ENCODE measurements at places on chromosomes 5 and 9.

DNA sequence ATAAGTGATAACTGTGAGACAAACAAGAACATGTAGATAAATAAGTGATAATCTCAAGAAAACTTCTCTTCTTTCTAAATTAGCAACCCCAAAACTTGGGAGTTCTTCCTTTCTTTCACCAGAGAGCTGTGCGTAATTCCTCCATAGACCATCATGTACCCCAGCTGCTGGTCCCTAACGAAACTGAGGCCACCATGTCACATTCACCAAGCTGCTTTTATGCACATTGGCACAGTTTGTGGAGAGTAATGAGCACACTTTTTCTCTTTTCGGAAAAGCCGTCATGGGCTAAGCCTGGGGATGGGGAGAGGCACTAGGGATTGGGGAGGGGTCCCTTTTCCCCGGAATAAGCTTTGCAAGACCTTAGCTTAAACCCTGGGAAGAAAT is 561.4 kb downstream of the BNC2 start:
- DNase-seq, result no peak

- no peak for DNase-seq
These were observed 24.8 kb downstream of the FLT4 start for GRCh38 chr5:180624587-180624986.

DNA sequence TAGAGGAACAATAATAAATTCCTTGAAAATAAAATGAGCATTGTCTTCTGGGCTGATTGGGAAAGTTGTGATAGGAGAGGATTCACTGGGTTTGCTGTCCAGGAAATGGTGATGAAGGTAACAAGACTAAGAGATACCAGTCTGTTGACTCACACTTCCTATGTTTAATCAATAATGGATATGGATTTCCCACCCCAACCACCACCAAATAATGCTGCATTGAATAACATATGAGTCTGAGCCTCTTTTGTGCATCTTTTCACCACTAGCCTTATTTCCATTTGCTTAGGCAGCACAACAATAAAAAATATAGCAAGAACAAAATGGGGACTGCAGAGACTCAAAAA is 120.2 kb upstream of the NFIB start:
- no peak for DNase-seq

DNA sequence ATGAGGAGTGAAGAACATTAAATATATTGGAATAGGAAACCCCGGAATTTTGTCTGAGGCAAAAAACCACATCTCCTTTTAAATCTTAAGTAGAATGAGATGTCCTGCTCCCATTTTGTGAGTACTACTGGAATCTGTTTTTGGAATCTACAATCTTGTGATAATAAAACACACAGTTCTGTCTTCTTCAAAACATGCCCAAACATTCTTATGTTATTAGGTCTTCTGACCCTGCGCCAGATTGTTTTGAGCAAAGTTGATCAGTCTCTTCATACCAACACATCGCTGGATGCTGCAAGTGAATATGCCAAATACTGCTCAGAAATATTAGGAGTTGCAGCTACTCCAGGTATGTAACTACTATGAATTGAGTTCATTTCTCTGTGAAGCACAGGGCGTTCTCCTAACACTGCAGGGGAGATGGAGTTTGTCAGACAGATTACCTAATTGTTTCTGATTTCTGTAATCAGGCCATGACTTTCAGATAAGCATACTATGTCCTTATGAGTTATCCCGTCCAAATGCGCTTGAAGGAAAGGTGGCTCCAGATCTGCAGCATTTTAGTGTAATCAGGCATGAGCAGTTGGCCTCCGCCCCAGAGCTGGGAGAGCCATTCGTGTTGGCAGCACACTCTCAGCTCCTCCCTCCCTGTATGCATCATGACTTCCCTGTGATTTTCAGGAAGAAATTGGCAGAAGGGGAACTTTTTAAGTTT is 88.0 kb downstream of the NLN start:
- DNase-seq, result peak; percentile 96

GRCh38 chr5:34563931-34564709 is 92.0 kb upstream of the RAI14 start:
- DNase-seq, result peak; percentile 91

DNA sequence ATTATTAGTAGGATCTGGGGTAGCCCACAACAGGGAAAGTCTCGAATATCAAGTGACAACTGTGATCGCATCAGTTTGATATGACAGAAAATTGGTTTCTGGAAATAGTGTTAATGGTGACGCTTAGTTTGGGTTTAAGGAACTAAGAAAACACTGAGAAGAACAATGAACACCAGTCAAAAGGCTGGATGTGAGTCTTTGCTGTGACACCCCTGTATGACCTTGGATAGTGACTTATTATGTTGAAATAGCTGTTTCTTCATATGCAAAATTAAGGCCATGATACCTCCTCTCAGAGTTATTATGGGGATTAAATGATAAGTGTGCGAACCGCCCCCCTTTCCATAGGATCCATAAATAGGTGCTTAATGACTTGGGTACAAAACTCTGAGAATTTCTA is 926 bp downstream of the DNAJC25 start:
- no peak for DNase-seq

DNA sequence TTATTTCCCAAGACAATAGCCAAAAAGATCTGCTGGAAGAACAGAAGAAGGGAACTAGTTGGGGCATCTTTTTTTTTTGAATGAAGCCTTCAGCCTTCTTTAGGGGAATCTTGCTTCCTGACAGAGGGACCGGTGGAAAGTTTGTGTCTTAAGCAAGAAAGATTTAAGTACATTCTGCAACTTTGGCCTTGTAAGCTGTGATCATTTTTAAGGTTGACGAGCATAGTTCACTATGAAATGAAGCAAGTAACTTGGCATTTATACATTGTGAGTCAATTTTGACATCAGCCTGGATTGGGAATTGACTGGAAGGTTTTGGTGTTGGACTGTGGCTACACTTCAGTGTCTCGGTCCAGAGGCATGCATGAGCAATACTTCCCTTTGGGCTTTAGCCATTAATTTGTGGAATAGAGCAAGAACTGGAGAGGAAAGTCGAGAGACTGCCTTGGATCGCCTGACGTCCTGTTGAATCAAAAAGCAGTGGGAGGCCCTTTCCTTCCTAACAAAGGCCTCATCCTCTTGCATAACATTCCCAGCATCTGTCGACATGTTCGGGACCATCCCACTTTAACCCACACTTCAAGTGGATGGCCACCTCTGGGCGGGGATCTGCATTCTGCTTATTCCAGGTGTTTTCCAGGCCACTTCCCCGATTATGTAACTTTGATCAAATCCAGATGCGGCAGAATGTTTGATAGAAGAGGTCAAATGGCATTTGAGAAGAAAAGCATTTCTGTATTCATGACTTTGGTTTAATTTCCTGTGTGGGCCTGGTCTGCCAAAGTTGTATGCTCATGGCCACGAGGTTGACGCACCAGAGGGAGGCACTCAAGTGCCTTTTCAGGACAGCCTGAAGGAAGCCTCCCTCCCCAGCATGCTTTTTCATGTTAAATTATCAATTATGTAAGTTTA is 12.5 kb downstream of the ABL1 start:
- peak; percentile 100 for DNase-seq

GRCh38 chr9:34253460-34253837 is 74.6 kb downstream of the UBAP1 start:
- peak; percentile 70 for DNase-seq

DNA sequence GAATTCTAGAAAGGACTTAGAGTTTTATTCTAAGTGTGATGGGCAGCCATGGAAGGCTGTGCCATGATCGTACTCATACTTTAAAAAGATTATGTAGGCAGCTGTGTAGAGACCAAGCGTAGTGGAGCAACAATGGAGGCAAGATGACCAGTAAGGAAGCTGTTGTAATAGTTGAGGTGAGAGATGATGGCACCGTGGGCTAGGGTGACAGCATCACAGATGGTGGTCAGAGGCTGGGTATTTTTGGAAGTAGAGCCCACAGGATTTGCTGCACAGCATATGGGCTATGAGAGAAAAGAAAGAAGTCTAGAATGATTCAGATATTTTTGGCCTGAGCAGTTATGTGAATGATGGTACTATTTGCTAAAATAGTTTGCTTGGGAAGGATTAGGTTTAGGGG is 7.7 kb downstream of the ARHGAP26 start:
- DNase-seq, result no peak
